Ovary (tissue), 10 donors: ENCODE measurements at places on chromosomes 12 and 14. TPM values are rescaled to one million over a fixed set of nuclear protein-coding genes. Genes with fewer than 3 reads are reported as not detected.

- no peak overlapping the region for H3K4me3 ChIP-seq
- no peak for DNase-seq
- H3K27me3 ChIP-seq = no peaks in the 10 kb centered on the region
These were observed 246.0 kb upstream of the DAAM1 start for GRCh38 chr14:58942516-58942915.

GRCh38 chr12:89859508-89860220, 151.0 kb upstream of the ATP2B1 start:
- no peak overlapping the region for H3K4me3 ChIP-seq
- no peaks in the 10 kb centered on the region for H3K4me1 ChIP-seq
- H3K27me3 ChIP-seq = no peaks in the 10 kb centered on the region
- no peak overlapping the region for H3K27ac ChIP-seq
- DNase-seq = no peak
- H3K36me3 ChIP-seq = no peaks in the 10 kb centered on the region

- no peak for DNase-seq
- no peak overlapping the region for H3K27ac ChIP-seq
- H3K36me3 ChIP-seq = no peaks in the 10 kb centered on the region
- no peak overlapping the region for H3K4me3 ChIP-seq
- no peaks in the 10 kb centered on the region for H3K4me1 ChIP-seq
- no peaks in the 10 kb centered on the region for H3K27me3 ChIP-seq
These were observed 179.9 kb downstream of the GRIN2B start for GRCh38 chr12:13801543-13801942.

DNA sequence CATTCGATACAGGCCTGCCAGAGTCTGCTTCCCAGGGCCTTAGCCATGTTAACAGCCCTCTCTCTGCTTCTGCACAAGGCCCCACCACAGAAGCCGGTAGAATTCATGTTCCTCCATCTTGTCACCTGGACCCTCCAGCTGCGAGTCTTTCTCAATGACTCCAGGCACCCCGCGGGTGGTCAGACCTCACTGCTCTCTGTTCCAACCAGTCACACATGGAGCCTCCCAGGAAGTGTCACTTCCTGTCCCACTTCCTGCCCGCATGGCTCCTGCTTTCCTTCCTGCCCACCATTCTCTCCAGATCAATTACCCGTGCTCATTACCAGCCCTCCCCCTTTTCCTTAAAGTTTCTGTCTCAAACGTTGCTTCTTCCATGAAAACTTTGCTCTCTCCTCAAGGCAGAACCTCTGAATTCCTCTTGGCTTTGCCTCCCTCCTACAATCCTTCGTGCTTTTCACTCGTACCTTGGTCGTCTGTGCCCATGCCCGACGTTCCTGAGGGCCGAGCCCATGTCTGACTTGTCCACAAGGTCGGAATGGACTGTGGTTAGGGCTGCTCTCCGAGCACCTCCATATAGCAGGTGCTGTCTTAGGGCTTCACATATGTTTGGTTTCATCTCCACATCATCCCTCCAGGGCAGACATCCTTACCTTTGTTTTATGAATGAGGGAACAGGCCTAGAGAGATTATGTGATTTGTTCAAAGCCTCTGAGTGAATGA, 172.1 kb downstream of the TSPAN9 start:
- no peaks in the 10 kb centered on the region for H3K36me3 ChIP-seq
- no peak overlapping the region for H3K27ac ChIP-seq
- peaks cover 20% of the 10 kb centered on the region for H3K4me1 ChIP-seq
- H3K4me3 ChIP-seq = no peak overlapping the region
- DNase-seq = no peak

DNA sequence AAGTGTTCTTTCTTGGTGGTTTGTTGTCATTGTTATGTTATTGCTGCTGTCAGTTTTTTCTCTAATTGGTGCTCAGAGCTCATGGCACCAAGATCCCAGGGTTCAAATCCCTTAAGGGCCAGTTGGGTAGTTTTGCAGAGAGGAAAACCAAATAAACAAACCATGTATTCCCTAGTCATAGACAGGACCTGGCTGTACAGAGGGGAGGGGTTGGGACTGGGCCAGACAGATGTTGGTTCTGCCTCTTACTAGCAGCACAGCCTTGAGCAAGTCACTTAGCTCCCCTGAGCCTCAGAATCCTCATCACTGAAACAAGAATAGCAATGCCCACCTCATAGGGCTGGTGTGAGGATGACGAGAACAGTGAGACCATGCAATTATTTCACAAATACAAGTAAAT, 53.4 kb downstream of the LTBP2 start:
- H3K27ac ChIP-seq = no peak overlapping the region
- no peaks in the 10 kb centered on the region for H3K36me3 ChIP-seq
- no peak overlapping the region for H3K4me3 ChIP-seq
- no peak for DNase-seq
- H3K4me1 ChIP-seq = peaks cover 9% of the 10 kb centered on the region

DNA sequence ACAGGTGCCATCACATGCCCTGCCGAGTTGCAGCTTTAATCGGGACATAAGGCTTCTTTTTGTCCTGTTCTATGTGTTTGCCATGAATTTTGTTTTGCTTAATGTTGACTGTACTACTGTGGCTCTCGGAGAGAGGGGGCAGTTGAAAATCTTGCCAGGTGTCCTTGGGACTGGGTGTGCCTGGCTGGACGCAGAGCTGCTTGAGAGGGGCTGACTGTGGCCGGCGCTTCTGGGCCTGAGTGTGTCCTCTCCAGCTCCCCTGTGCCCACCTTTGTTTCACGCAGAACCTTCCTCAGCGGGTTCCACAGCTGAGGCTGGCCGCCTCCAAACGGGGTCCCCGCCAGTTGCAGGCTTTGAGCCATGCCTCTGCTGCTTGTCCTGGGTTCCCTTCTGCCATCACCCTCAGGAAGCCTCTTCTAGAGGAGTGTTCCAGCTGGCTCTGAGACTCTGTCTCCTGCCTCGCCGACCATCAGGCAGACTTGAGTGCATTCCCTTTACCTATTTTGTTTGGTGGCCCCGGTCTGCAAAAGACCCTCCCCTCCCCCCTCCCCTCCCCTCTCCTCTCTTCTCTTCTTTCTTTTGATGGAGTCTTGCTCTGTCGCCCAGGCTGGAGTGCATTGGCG, 49.7 kb downstream of the DDX51 start:
- H3K27me3 ChIP-seq = no peaks in the 10 kb centered on the region
- no peaks in the 10 kb centered on the region for H3K36me3 ChIP-seq
- DNase-seq = no peak
- H3K27ac ChIP-seq = no peak overlapping the region
- H3K4me1 ChIP-seq = no peaks in the 10 kb centered on the region
- H3K4me3 ChIP-seq = no peak overlapping the region

COX8C gene
- not detected for total RNA-seq

TMEM121 gene
- 4.4 TPM for total RNA-seq
